ENCODE measurements at places on chromosomes 11 and 22.

DNA sequence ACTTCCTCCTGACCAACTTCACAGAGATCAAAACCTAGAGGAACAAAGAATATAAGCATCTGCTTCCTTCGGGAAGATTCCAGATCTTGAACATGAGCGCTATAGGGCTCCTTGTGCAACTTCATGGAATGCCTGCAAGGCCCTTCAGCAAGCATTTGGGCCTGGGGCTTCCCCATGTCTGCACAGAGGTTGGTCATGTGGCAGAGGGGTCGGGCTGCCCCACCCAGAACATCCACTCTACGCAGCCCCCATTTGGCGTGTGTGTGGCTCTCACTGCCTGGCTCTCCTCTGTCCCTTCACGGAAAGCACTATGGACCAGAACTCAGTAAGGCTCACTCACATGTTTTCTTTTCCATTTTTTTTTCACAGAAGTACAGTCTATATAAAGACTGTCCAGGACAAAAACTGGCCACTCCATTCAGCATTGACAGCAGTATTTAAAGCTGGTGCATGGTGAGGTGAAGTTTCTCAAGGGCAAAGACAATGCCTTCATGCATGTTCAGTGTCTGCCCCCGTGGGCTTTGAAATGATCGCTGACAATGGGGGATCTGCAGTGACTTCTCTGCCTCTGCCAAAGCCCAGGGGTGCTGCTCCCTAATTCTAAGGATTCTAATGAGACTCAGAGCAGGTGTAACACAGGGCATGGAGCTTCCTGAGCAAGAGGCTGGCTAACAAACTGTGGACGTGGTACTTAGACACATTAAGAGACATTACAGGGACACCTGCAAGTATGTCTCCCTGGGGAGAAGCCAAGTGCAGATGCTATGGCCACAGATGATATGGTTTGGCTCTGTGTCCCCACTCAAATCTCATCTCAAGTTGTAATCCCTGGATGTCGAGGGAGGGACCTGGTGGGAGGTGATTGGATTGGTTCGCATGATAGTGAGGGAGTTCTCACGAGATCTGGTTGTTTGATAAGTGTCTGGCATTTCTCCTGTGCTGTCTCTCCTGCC lies 66.5 kb upstream of the PITPNB start:
- no peak for DNase-seq
- no peaks in the 10 kb centered on the region for H3K27me3 ChIP-seq
- H3K36me3 ChIP-seq, result peaks cover 24% of the 10 kb centered on the region
- H3K4me3 ChIP-seq, result no peak overlapping the region

DNA sequence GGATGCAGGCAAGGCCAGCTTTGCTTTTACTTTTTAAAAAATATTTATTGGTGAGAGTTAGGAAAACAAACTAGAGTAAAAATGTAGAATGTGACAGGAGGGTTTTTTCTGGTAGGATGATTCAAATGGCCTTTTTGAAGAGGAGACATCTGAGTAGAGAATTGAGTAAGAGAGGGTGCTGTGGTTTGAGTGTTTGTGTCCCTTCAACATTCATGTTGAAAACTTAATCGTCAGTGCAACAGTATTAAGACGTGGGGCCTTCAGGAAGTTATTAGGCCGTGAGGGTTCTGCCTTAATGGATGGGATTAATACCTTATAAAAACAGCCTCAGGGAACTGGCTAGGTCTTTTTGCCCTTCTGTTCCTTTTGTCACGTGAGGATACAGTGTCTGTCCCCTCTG lies 288.8 kb upstream of the C11orf87 start:
- no peak for DNase-seq
- no peaks in the 10 kb centered on the region for H3K4me1 ChIP-seq
- H3K27me3 ChIP-seq, result no peaks in the 10 kb centered on the region
- H3K27ac ChIP-seq, result no peak overlapping the region
- no peaks in the 10 kb centered on the region for H3K36me3 ChIP-seq

- H3K27ac ChIP-seq, result no peak overlapping the region
- no peak for DNase-seq
- H3K4me1 ChIP-seq, result peaks cover 7% of the 10 kb centered on the region
- no peaks in the 10 kb centered on the region for H3K27me3 ChIP-seq
- no peaks in the 10 kb centered on the region for H3K36me3 ChIP-seq
These were observed 15.4 kb downstream of the RSPH14 start for GRCh38 chr22:23126165-23127054.

DNA sequence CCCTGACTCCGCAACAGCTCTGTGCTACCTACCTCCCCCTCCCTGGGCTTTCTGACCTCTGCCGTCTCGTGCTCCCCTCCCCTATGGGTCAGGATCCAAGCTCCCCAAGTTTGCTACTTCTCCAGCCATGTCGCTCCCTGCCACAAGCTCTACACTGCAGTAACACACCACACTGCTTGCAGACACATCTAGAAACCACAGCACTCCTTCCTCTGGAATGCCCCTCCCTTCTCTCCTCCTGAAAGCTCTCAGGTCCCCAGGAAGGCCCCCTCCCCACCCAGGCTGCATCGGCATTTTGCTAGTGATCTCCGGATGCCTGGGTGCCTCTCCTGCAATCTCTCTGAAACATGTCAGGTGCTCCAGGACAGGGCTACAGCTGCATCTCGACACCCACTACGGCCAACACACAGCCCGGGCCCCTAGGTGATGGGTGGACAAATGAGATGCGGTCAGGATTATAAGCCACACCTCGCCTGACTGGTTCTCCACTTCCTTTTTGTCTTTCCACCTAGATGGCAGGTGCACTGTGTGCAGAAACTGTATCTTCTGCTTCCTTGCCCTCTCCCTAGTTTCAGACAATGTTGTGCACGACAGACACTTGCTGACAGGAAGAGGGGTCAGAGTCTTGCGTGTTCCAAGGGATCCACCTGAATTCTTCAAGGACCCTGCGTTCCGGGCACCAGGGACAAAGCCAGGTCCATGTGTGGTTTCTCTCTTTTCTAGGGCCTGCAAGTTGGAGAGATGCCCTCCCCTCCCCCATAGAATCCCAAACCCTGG lies 22.9 kb downstream of the RPUSD4 start:
- no peaks in the 10 kb centered on the region for H3K27me3 ChIP-seq
- DNase-seq, result no peak
- H3K4me1 ChIP-seq, result peaks cover 22% of the 10 kb centered on the region
- H3K4me3 ChIP-seq, result no peak overlapping the region
- peaks cover 41% of the 10 kb centered on the region for H3K36me3 ChIP-seq

DNA sequence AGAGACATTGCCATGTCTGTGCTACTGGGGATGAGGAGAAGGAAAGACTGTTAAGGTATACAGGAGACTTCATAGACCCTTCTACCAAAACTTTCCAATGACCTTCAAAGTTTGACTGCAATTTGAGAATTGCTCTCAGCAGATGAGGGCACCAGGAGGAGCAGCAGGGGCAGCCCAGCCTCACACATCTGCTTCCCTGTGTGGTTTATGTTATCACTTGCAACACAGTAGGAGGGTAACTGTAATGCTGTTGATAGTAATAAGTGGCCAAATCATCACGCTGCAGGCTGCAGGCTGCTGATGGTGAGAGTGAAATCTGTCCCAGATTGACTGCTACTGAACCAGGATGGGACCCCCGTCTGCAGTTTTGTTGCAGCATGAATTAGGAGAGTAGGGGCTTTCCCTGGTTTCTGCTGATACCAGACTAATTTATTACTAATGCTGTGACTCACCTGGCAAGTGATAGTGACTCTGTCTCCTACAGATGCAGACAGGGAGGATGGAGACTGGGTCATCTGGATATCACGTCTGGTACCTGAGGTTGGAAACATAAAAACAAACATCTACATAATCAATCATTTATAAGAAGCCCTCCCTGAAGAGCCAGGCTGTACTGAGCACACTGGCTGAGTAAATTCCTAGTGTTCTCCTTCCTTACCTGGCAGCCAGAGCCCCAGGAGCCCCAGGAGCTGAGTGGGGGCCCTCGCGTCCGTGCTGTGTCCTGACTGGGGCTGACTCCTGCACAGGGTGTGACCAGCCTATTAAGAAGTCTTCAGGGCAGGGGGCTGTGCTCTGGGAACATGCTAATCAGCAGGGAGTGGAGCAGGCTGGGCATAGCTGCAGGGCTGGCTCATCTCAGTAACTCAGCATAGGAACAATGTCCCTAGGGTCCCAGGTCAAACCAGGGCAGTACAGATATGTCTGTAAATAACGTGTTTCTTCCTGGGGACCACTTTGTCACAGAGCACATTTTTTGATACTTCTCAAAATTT lies 74.4 kb downstream of the GAB4 start:
- H3K27ac ChIP-seq, result no peak overlapping the region
- H3K36me3 ChIP-seq, result no peaks in the 10 kb centered on the region
- H3K27me3 ChIP-seq, result no peaks in the 10 kb centered on the region
- H3K4me3 ChIP-seq, result no peak overlapping the region
- peak; percentile 47 for DNase-seq
- no peaks in the 10 kb centered on the region for H3K4me1 ChIP-seq

DNA sequence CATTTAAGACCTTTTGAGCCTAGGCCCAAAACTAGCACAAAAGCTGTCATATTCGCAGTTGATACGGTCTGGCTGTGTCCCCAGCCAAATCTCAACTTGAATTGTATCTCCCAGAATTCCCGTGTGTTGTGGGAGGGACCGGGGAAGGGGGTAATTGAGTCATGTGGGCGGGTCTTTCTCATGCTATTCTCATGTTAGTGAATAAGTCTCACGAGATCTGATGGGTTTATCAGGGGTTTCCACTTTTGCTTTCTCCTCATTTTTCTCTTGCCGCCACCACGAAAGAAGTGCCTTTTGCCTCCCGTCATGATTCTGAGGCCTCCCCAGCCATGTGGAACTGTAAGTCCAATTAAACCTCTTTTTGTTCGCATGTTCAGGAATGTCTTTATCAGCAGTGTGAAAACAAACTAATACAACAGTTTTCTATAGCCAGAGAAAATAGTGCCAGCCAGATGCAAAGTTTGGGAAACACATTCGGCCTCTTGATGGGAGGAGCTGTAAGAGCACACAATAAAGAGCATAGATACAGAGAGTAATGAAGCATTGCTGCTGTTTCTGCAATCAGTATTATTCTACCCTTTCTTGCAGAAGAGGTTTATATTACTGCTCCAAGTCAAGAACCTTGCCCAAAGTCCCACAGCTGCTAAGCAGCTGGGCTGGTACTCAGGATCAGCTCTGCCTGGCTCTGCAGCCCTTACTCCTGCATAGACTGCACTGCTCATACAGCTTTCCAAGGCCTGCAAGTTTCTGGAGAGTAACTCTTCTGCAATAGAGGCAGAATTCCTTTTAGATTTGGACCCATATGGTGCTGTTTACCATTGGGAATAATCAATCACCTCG lies 2.0 kb upstream of the ZNF195 start:
- DNase-seq, result no peak
- H3K36me3 ChIP-seq, result peaks cover 7% of the 10 kb centered on the region
- peak overlapping the region; percentile 26 for H3K4me3 ChIP-seq
- H3K4me1 ChIP-seq, result peaks cover 36% of the 10 kb centered on the region
- H3K27me3 ChIP-seq, result no peaks in the 10 kb centered on the region

Measured in esophagus muscularis mucosa (tissue), 4 donors.